ENCODE measurements at places on chromosomes 11 and 22.
A peak's percentile ranks its signal among the peaks of the same experiment; 100 is the strongest.

DNA sequence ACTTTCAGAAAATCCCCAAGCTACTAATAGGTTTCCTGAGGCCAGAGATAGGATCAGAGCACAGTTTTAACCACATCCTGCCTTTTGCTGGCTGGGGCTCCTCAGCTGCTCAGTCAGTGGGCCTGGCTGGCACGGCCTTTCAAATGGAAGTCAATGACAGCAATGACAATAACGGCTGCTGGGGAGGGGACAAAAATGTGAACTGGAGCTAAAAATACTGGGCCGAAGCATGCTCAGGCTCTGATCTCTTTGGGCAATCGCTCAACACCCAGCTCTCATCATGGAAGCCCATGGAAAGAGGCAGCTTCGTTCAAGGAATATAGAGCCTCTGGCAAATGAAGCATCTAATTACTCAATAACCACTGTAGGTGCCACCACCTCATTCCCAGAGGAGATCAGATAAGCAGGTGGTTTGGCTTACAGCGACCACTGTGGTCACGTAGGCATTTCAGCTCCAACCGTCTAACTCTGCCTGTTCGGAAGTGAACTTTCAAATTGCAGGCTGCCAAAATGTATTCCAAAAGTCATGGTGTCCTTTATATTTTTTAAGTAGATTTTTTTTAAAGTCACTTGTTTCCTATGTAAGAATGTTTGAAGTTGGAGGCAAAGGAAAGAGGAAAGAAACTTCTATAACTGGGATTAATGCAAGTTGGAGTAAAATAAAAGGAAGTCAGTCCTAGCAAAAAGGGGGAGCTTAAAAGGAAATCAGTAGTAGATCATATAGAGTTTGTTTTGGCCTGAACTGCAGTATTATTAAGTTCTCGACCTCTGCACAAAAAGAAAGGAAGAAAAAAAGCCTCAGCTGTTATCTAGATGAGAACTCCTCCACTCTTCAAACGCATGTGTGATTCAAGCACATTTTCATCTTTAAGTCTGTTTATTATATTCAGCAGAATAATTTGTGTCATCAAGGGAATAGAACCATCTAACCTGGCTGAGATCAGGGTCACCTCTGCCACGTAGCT lies 14.1 kb downstream of the WT1 start:
- DNase-seq, result no peak

DNA sequence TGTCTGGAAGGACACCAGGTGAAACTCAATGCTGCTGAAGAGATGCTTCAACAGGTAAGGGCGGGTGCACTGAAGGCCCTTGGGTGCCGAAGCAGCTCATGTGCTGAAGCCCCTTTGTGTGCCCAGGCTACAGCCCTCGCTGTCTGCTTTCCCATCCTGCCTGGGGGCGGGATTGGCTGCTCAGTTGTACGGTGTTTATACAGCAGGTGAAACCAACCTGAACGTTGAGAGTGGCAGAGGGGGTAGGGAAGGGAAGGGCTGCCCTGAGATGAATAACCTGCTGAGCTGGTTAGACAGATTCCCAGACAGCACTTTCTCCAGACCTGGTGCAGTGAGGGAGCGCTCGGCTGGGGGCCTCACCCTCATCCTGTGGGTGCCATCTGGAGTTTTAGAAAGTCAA lies 75.7 kb downstream of the CYB5R2 start:
- DNase-seq, result no peak

DNA sequence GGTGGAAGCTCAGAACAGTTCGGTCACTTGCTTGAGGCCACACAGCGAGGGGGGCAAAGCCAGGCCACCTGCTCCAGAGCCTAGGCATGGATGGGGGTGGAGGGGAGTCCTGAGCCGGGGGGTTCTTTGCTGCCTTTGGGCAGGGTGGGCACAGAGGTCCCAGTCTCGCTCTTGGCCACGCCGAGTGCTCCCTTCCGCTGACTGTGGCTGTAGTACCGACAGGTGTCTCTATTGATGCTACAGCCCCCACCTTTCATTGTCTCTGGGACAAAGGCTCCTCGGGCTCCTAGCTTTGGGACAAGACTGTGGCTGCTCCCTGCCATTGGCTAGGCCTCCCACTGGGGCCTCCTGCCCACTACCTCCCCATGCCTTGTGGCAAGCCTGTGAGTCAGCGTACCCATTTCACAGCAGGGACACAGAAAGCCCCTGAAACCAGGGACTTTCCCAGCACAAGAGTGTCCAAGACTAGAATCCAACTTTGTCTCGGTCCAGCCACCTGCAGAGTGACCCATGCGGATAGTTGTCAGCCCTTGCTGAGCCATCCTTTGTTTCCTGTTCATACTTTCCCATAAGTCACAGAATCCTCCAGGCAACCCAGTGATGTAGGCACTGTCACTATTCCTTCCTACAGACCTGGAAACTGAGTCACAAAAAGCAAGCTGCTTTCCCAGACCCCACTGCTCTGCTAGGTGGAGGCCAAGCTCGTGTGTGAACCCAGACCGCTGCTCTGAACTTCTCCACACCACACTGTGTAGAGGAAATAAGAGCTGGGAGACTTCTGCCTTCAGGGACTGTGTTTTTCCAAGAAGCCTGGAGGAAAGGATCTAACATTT lies 17.2 kb downstream of the MYEOV start:
- no peak for DNase-seq

DNA sequence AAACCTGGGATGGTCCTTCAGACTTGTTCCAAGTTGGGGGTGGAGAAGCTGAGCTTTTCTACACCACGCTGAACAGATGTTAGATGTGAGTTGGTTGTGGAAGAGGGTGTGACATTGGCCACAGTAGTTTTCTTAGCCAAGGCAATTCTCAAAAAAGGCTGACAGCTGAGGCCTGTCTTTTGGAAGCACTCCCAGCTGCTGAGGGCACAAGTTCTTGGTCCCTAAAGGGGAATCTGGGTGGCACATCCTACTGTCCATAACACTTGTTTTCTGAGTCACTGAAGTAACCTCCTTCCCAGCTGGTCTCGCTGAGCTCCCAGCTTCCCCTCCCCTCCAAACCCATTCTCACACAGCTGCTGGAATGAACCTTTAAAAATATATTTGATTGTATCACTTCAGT lies 375.7 kb upstream of the KIRREL3 start:
- no peak for DNase-seq

- DNase-seq, result no peak
Observed at GRCh38 chr11:132088551-132088950, 718.1 kb downstream of the NTM start.

GRCh38 chr11:64233913-64234586 lies at the start of gene VEGFB:
VEGFB (plus strand) TSS chr11:64234584; CDS start chr11:64234834, 250 bp downstream.
- DNase-seq, result peak; percentile 43

DNA sequence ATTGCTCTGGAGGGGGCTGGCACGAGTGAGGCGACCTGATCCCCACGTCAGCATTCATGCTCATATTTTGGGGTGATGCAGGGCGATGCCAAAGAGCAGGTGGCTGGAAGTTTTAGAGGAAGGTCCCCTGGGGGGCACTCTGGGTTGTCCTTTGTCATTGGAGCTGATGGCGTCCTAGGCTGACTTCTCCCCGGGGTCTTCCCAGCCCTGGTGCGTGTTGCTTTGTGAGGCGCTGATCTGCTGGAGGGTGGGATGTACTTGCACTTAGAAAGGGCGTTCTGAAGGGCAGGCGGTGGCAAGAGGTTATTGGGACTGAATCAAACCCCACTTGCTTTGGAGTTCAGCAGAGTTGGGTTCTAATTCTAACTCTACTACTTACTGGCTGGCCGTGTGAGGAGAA lies 313.3 kb downstream of the NTM start:
- no peak for DNase-seq

GRCh38 chr11:23405350-23405937 lies 545.2 kb upstream of the CCDC179 start:
- no peak for DNase-seq

GRCh38 chr11:123302751-123303195 lies 107.7 kb upstream of the CLMP start:
- no peak for DNase-seq

DNA sequence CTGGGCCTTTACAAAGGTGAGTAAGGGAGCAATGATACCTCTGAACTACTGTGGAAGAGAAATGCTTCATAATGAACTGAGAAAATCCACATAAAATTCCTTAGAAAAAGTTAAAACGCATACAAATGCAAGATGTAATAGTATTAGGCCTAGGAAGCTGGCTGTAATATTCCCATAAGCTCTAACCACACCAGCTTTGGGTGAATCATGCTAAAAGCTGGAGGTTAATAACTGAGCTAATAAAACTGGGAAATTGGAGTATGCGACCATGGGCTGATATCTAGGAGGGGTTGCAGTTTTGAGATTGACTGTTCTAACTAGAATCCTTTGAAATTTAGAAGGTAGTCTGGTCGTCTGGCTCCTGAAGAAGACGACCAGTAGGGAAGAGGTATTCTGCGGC lies 28.6 kb upstream of the RCE1 start:
- DNase-seq, result no peak

GRCh38 chr11:12110714-12111548 lies 541 bp downstream of the MICAL2 start:
- DNase-seq, result no peak

DNA sequence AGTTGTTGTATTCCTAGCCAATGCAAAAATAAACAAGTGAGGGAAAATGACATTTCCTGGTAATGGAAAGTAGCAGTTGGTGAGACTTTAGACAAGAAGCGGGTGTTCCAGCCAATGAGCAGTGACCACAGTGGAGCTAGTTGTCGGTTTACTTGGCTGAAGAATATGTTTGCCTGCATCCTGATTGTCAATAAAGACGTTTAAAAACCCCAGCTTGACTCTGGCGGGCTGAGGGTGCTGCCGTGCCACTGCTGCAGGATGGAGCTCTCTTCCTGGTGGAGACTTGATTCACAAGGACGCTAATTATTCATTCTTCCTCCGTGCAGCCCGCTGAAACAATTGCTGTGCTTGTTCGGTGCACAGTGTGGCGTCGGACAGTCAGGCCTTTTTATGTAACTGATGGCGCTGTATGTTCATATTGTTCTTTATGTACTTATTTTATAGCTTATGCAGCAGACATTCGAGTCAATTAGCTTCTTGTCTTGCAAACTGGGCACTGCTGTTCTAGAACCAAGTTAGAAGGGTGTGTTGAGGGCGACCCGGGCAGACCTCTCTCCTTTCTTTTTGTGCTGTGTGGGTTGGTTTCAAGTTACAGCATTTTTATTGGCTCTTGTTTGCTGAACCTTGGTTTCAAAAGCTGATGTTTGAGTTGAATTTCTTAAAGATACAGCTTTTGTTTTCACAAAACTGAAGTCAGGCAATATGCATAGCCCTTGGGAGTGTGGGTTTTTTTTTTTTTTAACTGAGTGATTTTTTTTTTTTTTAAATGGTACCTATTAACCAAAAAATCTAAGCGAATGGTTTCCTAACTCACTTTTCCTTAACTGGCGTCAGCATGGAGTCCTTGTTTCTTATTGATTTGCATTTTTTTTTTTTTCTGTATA lies 153.9 kb downstream of the TEAD1 start:
- peak; percentile 86 for DNase-seq

- no peak for DNase-seq
Observed at GRCh38 chr22:25282671-25283561, 63.5 kb downstream of the CRYBB2 start.

GRCh38 chr22:50469377-50470305 lies 5.2 kb downstream of the SBF1 start:
- DNase-seq, result no peak

- no peak for DNase-seq
Observed at GRCh38 chr11:130486391-130486836, 38.0 kb downstream of the ADAMTS15 start.
